ENCODE measurements at places on chromosomes 4 and X. TPM values are rescaled to one million over a fixed set of nuclear protein-coding genes. Genes with fewer than 3 reads are reported as not detected.

The SLC7A11 gene
- total RNA-seq, result 22.7 TPM

The UCP1 gene
- total RNA-seq, result not detected

The QRFPR gene
- total RNA-seq, result not detected

The CCDC120 gene
- not detected for total RNA-seq

Measured in myocyte (in vitro differentiated cells).